ENCODE measurements at places on chromosomes 2 and 18. TPM values are rescaled to one million over a fixed set of nuclear protein-coding genes. Genes with fewer than 3 reads are reported as not detected.

The PTMA gene
- 1,552 TPM for total RNA-seq

The PCARE gene
- not detected for total RNA-seq

The VWC2L gene
- total RNA-seq = not detected

The DOCK10 gene
- total RNA-seq = 25.4 TPM

The XIRP2 gene
- not detected for total RNA-seq

The CLEC4F gene
- not detected for total RNA-seq

DNA sequence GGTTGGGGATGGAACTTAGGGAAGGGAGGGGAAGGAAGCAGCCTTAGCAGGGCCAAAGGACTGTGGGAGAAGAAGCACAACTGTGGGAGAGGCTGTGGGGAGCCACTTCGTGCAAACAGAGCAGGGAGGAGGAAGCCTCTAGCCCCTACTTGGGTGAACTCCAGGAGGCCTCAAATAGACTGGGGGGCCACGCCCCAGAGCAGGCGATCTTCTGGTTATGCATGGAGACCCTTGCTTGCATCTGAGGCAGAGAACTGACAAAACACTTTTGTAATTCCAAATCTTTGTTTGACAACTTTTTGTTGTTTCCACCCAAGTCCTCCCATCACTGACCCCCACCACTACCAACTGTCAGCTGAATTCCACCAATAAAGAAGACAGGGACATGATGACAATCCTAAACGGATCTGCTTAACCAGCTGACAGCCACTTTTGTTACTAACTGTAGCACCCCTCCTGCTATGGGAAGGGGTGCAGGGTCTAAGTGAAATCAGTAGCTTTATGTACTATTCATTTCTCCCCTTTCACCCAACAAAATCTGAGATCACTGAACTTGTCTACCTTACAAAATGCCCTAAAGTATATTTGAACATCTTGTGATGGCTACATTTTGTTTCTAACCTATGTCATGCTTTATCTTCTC, 80.5 kb upstream of the CPO start:
- DNase-seq = no peak

- no peak for DNase-seq
Observed at GRCh38 chr18:67260841-67261240, 255.7 kb downstream of the DSEL start.

- no peak for DNase-seq
Observed at GRCh38 chr2:120809151-120809550, 73.5 kb downstream of the GLI2 start.

GRCh38 chr2:55159037-55159651, 72.9 kb downstream of the CLHC1 start:
- DNase-seq = no peak

DNA sequence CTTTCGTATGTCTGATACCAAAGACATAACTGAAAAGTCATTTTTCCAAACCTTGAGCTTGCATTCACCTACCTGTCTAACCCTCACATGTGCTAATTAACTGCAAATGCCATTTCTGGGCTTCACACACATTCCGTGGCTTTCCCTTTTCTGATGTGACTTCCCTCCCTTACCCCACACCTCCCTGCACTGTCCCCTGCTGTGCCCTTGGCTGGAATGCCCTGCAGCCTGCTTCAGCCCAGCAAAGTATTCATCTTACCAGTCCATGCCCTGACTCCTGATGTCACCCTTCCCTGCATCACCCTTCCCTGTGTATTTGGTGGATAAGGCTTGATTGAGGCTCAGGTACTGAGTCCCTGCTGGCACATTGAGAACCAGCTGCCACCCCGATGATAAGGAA, 12.2 kb downstream of the RETSAT start:
- DNase-seq = no peak

DNA sequence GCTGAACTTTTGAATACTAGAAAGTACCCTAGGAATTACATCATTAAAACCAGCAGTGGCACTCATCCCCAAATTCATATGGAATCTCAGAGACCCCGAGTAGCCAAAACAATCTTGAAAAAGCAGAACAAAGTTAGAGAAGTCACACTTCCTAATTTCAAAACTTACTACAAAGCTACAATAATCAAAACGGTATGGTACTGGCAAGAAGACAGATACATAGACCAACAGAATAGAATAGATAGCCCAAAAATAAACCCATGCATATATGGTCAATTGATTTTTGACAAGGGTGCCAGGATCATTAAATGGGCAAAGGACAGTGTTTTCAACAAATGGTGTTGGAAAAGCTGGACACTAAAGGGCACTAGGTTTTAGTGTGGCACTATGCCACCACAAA, 176.0 kb upstream of the NDUFV2 start:
- DNase-seq = no peak

DNA sequence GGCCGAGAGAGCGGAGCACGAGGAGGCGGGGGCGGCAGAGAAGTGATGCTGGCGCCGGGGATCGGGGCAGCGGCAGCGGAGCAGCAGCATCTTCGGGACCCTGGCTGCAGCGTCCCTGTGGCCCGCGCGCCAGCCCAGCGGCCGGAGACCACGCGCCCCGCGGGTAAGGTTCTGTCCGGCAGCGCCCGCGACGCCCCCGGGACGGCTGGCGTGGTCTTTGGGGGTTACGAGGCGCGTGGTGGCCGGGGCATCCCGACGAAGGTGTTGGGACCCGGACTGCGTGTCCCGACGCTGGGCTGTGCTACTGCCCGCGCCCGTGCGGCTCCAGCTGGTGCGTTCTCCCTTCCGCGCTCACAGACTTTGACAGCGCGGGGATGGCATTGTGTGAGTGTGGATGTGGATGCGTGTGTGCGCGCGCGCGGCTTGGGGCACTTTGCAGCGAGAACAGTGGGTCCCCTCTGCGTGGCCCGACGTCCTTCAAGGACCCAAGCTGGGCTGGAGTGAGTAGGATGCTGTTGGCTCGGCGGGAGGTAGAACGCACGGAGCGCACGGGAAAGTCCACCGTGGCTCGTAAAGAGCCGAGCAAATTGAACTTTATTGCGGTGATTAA, 405.0 kb downstream of the XIRP2 start:
- DNase-seq = no peak

DNA sequence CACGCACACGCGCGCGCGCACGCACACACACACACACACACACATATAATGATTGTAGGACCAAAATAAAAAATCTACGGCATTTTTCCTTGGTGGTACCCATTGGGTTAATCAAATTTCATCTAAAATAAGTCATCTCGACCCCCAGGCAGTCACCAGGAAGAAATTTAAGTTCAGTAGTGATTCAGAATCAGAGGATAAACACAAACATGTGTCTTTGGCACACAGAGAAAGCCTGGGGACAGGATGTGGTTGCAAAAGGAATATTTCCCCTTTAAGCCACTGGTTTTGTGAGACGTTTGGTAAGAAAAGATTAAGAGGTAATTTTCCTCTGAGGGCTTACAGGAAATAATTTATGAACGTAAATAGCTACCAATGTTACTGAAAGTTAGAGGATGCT, 171.6 kb upstream of the PIEZO2 start:
- no peak for DNase-seq

GRCh38 chr2:42367835-42368234, 6.8 kb upstream of the COX7A2L start:
- DNase-seq = no peak

DNA sequence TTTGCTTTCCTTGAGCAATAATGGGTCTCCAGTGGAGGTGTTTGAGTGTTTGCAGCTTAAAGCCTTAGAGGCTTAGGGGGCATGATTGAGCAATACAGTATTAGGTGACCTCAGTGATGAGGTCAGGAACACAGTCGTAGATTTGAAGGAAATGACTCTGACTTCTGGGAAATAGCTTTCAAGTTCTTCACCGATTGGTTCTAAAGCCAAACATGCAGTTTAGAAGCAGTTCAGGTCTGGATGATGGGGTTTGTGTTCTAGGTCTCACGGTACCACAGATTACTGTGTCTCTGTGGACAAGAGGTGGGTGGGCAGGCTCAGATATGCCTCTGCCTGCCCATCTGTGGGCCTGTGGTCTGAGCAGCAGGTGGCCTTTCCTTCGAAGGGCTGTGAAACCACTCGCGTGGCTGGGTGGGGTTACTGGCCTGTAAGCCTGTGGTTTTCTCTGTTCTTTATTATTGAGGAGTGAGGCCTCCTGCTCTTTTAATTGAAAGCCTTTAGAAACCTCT, 7.8 kb downstream of the MTHFD2 start:
- peak; percentile 44 for DNase-seq

Data from pulmonary artery endothelial cell (primary cell).